NT2/D1 (cell line): ENCODE measurements at places on chromosomes 13 and 19.

GRCh38 chr13:30629527-30629926 lies 11.8 kb downstream of the USPL1 start:
- DNase-seq, result no peak

- no peak for DNase-seq
These were observed 4.8 kb downstream of the B3GLCT start for GRCh38 chr13:31204592-31204991.

- DNase-seq, result no peak
These were observed 16.7 kb downstream of the VWA8 start for GRCh38 chr13:41944229-41944628.

- DNase-seq, result no peak
These were observed 1404.5 kb upstream of the SPRY2 start for GRCh38 chr13:81745391-81745790.

- no peak for DNase-seq
These were observed 35.8 kb downstream of the GGACT start for GRCh38 chr13:100552755-100553154.

DNA sequence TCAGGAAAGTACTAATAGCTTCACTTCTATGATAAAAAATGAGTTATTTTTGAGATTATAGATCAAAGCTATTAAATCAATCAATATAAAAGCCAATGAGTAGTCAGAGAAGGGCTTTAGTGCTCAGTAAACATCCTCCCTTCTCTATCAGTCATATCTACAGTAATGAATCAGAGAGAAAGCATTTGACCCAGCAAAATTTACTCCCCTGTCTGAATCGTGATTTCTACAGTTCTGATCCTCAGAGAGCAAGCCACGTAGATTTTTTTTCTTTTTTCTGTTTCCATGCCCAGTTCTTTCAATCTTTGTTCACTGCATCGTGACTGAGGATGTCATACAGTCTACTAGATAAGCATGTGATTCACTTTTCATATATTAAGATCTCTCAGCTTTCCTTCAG lies 16.2 kb upstream of the MBNL2 start:
- no peak for DNase-seq

- DNase-seq, result no peak
These were observed 7.3 kb downstream of the NOSIP start for GRCh38 chr19:49573009-49573408.

GRCh38 chr19:7267792-7268704 lies 26.2 kb downstream of the INSR start:
- DNase-seq, result no peak

DNA sequence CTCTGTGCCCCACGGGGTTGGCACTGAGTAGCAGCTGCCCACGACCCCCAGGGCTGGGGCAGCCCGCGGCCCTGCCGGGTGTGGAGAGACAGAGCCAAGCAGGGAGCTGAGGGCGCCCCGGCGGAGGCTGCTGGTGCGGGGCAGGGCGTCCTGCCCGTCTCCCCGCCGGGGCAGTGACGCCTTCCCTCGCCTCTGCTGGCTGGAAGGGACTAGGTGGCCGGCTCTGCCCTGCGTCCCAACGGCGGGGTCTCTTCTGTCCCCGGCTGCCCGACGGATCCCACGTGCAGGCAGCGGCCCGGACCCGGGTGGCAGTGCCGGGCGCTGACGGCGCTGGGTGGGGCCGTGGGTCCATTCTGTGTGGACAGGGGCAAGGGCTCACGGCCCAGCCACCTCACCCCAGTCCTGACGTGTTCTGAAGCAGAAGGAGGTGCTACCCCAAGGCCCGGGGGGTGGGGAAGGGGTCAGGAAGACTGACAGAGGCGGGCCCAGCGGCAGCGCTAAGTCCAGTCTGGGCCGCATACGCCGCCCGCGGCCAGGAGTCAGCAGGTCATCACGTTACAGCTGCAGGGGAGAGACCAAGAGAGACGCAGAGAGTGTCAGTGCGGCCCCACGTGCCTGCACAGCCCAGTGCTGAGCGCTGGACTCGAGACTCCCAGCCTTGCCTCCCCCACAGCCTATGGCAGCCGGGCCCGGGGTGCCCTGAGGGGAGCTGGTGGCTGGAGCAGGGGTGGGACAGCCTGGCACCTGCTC lies 15.1 kb upstream of the PLPP2 start:
- no peak for DNase-seq

GRCh38 chr19:29928831-29929230 lies 13.2 kb upstream of the URI1 start:
- no peak for DNase-seq

DNA sequence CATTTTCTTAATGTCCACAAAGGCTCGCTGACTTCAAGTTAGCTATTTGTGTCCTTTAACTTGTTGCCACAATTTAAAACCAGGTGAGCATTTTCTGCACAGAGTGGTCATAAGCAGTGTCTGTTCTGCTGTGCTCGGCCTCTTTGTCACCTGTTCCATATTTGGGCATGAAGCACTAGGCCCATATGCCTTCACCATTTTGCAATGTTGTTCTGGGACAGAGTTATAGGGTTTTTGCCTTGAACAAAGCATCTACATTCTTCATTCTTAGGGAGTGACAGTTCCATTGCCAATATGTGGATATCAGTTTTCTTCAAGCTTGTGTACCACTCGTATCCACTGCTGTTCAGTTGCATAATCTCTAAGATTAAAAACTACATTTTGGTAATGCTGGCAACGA lies 56.1 kb downstream of the LRCH1 start:
- DNase-seq, result no peak

DNA sequence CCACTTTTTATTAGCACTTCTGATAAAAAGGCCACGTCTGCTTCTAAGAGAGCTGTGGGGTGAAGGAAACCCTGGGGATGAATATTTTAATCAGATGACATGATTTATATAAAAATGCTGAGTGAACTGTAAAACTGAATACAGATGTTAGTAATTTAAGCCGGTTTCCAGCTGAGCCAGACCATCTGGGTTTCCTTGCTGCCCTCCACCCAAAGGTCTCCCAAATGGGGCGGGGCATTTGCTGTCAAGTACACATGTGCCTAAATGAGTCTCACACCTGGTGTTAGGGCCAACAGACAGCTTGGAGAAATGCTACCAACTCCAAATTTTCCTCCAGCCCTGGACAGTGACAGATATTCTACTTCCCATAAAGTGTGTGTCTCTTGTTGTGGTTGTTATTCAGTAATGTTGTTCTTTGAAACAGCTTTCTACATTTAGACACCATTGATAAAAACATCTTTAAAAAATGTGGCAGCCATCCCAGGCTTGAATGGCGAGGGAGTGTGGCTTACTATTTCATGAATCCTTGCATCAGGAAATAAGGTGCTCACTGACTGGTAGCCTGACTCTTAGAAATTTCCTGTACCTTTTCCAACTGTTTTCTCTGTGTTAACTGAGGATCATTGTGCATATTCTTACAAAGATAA lies 350.4 kb downstream of the MTUS2 start:
- DNase-seq, result no peak

DNA sequence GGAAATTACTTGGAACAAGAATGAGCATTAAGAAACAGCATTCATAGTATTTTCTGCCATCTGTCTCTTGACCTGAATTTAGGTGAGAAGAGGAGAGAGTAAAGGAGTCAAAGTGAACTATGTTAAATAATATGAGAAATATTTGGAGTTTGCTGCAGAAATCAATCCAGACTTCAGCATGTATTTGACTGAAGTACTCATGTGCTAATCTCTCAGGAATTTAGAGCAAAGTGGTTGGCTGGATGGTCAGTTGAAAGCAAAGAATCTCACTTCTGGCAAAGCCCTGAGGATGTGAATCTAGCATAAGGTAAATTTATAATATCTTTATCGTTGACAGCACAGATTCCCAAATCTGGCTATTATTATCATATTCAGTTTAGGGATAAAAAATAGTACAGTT lies 394.3 kb downstream of the PCDH17 start:
- no peak for DNase-seq

GRCh38 chr13:46379611-46380010 lies 7.4 kb downstream of the RUBCNL start:
- no peak for DNase-seq

DNA sequence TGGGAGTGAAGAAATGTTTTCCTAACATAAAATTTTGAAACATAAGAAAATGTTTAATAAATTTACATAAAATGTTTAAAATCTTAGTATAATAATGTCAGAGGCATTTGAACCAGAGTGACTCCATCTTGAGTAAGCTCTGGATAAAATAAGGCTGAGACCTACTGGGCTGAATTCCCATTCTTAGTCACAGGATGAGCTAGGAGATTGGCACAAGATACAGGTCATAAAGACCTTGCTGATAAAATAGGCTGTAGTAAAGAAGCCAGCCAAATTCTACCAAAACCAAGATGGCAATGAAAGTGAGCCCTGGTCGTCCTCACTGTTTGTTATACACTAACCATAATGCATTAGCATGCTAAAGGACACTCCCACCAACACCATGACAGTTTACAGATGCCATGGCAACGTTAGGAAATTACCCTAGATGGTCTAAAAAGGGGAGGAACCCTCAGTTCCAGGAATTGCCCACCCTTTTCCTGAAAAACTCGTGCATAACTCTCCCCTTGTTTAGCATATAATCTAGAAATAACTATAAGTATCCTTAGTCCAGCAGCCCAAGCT lies 1184.0 kb downstream of the UQCRFS1 start:
- DNase-seq, result no peak

DNA sequence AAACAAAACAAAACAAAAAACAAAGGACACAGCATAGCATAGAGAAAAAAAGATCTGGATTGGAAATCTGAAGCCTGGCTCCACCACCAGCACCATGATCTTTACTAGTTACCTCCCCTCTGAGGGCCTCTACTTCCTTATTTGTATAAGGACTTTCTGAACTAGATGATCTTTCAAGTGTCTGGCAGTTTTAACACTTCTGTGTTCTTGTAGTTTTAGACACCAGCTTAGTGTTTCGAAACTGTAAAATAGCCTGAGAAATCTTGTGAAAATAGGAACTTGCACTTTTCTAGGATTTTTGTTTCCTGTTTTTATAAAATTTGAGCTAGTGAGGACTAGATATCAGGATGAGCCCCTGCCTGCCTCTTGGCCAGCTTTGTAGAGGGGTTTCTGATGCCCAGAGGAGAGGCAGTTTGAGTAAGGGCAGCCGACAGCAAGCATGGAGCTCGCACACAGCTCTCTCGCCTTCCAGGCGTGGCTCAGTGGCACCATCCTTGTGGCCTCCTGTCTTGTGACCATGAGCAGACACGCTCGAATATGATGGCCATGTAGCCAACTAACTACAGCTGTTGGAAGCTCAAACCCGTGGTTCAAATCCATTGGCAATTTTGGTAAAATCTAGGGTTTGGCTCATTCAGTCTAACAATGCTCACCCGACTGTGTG lies 319.0 kb downstream of the KCNRG start:
- no peak for DNase-seq

GRCh38 chr13:77423296-77423695 lies 96.4 kb upstream of the MYCBP2 start:
- DNase-seq, result no peak

DNA sequence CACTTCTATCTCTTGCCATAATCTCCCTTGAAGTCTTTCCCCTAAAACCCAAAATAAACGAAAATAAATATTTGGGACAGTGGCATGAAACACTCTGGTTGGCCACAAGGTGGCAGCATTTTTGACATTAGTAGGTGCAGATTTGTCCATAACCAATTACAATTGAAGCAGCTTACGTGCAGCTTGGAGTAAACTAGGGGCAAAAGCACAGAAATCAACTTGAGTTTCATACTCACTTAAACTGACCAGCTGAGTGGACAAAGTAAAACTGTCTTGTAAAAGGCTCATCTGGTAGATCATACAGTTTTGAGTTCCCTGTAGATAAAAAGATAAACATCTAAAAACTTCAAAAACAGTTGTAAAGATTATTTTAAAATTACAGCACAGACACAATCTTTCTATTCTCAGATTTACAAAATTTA lies 18.8 kb downstream of the PDCD5 start:
- peak; percentile 15 for DNase-seq

DNA sequence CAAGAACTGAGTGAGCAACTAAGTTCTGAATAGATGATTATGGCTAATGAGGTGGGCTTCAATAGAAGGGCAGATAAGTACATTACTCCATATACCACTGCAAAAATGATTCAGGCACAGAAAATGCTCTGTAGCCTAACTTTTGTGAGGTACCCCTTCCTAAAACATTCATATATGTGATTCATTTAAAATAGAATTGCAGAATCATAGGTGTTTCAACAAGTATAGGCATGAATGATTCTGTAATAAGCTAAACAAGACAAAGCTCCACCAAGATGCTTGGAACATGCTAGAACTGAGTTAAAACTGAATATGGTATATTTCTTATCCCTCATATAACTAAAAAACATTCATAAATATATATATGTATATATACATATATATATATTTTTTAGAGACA lies 12.1 kb downstream of the KBTBD7 start:
- DNase-seq, result no peak

DNA sequence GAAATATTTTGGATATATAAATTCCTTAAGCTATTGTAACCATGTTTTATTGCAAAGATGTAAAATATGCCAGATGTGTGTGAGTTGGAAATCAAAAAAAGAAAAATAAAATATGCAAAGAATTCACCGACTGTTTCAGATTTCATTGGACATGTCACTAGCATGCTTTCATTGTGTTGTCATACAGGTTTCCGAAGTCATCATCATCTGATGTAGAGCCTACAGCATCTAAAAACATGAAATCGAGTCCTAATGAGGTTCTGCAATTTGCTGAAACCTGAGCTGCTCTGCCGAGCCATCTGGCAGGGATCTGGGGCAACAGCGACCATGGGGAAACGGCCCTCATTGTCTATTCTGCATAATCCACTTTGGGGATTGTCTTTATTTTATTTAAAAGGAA lies 196.1 kb upstream of the MAB21L1 start:
- DNase-seq, result no peak

DNA sequence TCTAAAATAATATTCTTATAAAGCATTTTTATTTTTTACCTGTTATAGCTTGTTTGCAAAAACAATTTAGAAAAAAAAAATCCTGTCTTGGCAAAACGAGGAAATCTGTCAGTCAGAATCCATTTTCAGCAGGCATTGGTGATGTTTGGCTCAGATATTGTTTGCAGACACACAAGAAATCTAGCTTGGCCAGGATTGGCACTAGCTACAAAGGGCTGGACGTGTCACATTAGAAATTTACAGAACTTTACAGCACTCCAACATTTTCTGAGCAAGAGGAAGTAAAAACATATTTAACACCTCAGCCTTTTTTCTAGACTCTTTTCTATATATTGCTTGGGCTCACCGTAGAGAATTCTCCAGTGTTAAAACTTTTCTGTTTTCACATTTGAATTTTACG lies 9.9 kb downstream of the ZNF91 start:
- no peak for DNase-seq
